ENCODE measurements at places on chromosomes 16 and 17.

DNA sequence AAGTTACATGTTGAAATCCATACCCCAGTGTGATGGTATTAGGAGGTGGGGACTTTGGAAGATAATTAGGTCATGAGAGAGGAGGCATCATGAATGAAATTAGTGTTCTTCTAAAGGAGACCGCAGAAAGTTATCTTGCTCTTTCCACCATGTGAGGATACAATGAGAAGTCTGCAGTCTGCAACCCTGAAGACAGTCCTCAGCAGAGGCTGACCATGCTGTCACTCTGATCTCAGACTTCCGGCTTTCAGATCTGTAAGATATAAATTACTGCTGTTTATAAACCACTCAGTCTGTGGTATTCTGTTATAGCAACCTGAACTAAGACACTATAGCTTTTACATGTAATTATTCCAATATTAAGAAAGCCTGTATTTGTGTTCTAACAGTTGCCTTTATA, 116.7 kb upstream of the CES5A start:
- DNase-seq, result no peak

DNA sequence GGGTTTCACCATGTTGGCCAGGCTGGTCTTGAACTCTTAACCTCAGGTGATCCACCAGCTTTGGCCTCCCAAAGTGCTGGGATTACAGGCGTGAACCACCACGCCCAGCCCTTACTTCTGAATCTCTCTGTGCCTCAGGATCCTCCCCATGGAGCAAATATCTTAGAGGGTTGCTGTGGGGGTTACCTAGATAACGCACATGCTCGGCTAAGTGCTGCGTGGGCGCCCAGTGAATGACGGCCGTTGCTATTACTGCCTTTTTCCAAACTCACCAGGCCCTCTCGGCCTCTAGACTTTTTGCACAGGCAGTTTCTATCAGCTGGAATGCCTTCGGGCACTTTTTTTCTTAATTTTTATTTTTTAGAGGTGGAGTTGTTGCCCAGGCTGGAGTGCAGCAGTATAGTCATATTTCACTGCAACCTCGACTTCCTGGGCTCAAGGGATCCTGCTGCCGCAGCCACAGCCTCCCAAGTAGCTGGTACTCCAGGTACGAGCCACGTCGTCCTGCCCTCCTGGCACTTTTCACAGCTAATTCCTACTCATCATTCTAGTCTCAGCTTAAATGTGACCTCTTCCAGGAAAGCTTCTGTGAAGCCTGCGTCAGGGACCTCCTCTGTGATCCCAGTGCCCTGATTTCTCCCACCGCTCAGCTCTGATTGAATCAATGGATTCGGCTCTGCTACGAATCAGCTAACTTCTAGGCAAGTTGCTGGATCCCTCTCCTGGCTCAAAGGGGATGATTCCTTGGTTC, 8.6 kb downstream of the CCDC102A start:
- DNase-seq, result no peak

DNA sequence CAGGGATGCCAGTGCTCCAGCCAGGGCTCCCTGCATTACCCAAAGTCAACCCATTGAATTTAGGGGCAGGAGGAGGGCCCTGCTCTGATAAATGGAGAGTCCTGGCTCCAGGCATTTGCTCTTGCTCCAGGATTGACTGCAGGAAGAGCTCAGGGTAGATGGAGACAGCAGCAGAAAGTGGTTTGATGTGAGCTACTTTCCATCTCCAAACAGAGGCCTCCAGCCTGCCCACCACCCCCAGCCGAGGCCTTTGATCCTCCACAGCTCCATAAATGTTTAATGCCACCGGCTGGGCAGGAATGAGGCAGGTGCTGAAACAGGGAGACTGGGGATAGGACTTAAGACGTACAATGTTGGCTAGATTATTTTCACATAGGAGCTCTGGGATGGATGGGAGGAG, 4.3 kb upstream of the SEZ6 start:
- DNase-seq, result no peak

DNA sequence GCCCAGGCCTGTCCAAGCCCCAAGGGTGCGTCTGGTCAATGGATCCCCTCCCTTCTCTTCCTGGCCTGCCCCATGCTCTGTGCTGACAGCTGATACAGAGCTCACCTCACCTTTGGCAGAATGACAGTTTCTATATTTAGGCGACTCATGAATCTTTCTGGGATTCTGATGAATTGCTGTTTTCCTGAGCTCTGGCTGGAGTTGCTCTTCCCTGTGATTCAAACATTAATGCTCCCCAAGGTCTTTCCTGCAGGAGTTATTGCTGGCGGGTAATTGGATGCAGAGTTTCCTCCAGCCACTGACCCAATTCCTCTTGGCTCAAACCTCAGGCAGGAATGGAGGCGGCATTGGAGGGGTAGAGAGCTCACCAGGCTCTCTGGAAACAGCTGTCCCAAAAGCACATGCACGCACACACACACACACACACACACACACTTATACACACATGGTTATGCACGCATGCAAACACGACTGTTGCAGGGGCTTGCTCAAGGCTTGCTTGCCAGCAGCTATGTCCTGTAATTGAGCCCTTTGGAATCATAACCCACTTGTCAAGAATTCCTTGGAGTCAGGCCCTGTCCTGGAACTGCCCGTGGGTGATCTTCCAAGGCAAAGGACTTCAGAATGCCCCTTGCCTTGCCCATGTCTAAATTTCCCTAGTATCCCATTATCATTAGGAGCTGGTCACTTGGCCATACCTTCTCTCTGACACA, 128.8 kb downstream of the ASIC2 start:
- DNase-seq, result no peak

GRCh38 chr17:37568350-37569053, 40.7 kb downstream of the SYNRG start:
- no peak for DNase-seq

- DNase-seq, result no peak
These were observed 20.5 kb upstream of the BLMH start for GRCh38 chr17:30312226-30312625.

GRCh38 chr17:57085448-57086068, 512 bp downstream of the AKAP1 start:
- peak; percentile 46 for DNase-seq

GRCh38 chr17:20934288-20934687, 108.5 kb downstream of the USP22 start:
- no peak for DNase-seq

DNA sequence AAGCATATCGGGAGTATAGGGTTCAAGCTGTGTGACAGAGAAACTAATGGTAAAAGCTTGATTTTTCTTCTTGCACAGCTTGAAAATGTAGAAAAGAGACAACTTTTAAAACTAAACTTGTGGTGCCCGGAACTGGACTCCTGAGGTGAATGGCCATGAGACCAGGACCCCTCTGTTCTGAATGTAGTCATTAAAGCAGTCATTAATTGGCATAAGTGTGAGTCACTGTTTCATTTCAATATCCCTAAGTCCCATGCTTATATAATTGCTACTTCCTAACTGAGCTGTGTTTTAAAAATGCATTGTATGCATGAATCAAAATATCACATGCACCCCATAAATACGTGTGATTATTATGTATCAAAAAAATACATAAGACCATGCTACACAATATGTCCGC, 463.1 kb upstream of the DYNLRB2 start:
- no peak for DNase-seq

DNA sequence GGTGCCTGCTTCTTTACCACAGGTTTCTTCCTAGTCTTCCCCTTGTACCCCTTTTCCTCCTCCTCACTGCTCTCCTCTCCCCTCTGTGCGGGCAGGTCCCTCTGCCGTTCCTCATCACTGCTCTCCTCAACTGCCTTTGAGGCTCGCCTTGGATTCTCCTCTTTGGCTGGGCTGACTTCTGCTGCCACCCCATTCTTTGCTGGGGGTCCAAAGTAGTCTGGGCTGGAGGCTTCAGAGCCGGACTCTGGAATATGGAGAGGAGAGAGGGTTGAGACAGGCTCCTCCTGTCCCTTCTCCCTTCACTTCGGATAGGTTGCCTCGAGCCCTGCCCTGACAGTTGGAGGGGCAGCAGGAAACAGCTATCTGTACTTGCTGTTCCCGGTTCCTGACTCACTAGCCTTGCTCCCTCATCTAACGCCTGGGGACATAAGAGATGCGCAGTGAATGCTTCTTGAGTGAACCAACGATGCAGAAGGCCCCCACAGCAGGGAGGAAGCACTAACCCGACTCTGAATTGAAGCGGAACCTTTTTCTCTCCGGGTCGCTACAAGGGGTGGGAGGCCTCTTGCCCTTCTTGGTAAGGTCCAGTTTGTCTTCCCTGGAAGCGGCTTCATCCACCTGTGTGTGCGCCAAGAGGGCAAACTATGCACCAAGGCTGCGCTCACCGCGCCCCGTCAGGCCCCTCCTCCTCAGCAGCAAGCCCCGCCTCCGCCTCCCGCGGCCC, 655 bp downstream of the HIRIP3 start:
- DNase-seq, result peak; percentile 63

- no peak for DNase-seq
These were observed 10.9 kb upstream of the TBX2 start for GRCh38 chr17:61388561-61389356.

DNA sequence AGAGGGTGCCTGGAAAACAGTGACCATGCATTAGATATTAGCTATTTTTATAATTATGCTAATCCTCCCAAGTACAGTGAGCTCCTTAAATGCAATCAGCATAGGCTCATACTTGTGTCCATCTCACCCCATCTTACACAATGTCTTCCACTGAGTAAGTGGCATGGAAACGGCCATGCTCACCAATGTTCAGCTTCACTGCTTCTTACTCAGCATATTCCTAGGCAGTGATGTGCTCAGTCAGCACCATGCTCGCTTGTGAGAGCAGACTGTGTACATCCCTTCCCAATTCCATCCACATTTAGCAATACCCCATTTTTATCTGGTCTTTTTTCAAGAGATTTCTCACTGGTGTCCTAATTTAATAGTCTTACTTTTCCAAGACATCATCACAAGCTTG, 454.8 kb upstream of the SOX9 start:
- DNase-seq, result no peak

GRCh38 chr16:70597135-70597835, 49.1 kb upstream of the IL34 start:
- no peak for DNase-seq

GRCh38 chr17:562174-562573, 152.5 kb downstream of the VPS53 start:
- DNase-seq, result no peak

- no peak for DNase-seq
These were observed 93.6 kb upstream of the KCNJ16 start for GRCh38 chr17:69981441-69981840.

DNA sequence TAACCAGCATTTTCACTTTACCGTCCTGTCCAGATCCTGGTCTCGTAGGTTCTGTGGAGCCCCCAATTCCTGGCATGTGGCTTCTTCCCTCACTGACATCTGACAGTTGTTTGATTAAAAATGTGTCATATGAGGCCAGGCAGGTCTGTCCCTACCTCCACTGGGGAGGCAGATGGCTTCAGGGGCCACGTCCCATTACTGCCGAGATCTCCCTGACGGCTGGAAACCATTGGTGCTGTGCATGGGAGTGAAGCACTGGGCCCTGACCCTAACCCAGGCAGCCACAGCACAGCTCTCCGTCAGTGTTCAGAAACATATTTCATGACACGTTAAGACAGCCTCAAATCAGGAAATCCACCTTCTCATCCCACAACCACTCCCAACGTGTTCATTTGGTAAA, 77.5 kb downstream of the GNAO1 start:
- no peak for DNase-seq

- DNase-seq, result no peak
These were observed 55.4 kb downstream of the SDK2 start for GRCh38 chr17:73588891-73589290.

- DNase-seq, result no peak
These were observed 2.3 kb downstream of the RSAD1 start for GRCh38 chr17:50480854-50481490.

- DNase-seq, result no peak
These were observed 45.6 kb downstream of the ERN1 start for GRCh38 chr17:64084086-64084939.

GRCh38 chr16:56641166-56641565, 2.7 kb downstream of the MT1A start:
- DNase-seq, result no peak

GRCh38 chr16:54067322-54068065, 219.1 kb downstream of the IRX3 start:
- no peak for DNase-seq

DNA sequence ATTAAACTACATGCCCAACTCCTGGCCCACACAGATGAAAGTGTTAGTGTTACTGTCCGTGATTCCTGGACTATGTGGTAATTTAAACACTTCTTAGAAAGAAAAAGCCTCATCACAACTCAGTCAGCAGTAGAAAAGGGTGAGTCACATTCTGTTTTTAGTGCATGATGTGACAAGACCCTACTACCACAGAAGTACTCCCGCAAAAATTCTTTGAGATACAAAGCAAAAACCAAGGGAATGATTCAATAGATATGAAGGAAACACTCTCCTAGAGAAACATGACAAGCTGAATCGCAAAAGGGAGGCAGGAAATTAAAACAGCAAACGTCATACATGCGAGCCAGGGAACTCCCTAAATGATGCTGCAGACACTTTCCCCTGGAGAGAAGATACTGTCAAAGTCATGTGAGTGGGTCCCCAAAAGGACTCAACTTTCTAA, 14.4 kb downstream of the SNN start:
- no peak for DNase-seq

- no peak for DNase-seq
These were observed 2.5 kb upstream of the HS3ST3B1 start for GRCh38 chr17:14298221-14298946.

DNA sequence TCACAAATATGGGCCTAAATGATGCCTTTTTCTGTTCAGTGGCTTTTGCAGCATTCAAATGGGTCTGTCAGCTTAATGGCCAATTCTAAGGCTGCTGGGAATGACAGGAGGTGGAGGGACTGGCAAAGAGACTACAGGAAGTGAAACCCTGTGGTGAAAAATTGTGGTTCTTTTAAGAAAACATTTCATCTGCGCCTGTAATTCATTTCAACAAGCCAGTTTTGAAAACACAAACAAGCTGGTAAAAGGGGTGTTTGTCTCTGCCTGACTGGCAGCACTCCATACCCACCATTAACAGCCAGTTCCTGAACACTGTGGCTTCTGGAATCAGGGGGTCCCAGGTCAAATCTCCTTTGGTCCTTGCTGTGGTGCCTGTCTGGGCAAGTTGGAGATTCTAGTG, 3.6 kb upstream of the KDM8 start:
- DNase-seq, result no peak

DNA sequence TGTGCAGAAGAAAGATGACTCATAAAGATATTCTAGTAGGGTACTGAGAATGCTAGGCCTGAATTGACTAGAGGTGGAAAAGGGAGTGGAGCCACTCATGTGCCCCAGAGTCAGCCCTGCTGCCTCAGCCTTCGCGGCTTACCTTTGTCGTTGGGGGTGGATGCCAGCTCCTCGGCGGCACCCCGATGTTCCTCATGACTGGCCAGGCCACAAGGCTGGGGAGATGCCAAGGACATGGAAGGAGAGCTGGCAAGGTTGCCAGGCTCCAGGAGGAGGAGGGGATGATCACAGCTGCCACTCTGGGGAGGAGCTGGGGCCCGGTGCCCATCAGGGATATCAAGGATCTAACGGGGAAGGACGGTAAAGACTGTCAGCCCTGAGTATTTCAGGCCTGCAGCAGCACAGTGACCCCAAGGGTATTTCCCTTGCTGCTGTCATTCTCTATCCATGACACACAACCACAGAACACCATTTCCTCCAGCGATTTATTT, 9.7 kb upstream of the SLC35B1 start:
- DNase-seq, result no peak

GRCh38 chr17:17297217-17297616, 6.0 kb upstream of the NT5M start:
- no peak for DNase-seq

GRCh38 chr16:75086281-75086680, 30.3 kb downstream of the LDHD start:
- DNase-seq, result no peak

All from activated T-helper 9 cell treated with anti-CD3 and anti-CD28 coated beads, Interleukin-2, amount 50 U/mL, for 16 hours (primary cell).